Activated gamma-delta T cell treated with Interleukin-2 at 50 U/mL for 16 hours (primary cell): ENCODE measurements at places on chromosomes 13 and 19.

DNA sequence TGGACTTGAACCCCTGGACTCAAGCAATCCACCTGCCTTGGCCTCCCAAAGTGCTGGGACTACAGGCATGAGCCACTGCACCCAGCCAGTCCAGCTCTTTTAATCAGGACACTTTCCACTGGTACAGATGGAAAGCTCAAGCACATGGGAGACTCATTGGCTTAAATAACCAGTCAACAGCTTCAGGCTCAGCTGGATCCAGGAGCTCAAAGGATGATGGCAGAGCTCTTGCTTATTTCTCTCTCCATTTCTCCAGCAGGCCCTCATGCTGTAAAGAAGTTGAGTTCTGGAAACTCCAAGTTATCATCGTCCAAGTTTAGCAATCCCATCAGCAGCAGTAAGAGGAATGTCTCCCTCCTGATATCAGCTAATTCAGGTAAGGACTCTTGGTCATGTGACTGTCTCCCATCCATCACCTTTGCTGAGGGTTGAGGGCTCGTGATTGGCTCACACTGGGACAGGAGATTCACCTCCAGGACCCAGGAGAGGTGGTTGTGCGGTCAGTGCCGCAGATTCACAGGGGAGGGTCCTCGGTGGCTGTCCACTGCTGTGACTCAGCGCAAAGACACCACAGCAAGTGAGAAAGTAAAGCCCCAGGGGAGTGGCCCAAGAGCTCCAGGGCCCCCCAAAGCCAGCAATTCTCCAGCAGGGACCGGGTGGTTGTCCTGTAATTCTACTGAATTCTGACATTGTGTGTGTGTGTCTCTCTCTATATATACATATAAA is 5.1 kb downstream of the CCL25 start:
- no peak for DNase-seq

DNA sequence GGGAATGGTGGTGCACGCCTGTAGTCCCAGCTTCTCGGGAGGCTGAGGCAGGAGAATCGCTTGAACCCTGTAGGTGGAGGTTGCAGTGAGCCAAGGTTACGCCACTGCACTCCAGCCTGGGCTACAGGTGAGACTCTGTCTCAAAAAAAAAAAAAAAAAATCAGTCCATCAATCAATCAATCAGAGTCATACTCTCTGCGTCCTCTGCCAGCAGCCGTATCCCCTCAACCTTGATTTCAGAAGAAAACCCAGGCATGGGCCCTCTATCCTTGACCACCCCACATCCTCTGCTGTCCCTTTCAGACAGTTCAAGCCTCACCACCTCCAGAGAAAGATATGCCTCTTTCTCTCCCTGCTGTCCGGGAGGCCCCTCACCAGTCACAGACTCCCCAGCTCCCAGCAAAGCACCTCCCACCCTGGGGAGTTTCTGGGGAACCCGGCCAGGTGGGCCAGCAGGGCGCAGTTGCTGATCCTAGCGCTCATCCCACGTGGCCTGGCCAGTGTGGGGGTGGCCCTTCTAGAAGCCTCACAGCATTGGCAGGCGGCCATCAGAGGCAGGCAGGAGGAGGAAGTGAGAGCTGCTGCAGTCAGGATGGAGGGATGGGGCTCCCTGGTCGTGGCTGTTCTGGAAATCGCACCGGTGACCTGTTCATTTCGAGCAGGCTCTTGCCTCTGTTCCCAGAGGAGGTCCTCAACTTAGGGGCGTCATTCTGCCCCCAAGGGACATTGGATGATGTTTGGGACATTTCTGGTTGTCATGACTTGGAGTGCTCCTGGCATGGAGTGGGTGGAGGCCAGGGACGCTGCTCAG is 10.2 kb upstream of the JSRP1 start:
- no peak for DNase-seq

- DNase-seq: no peak
These were observed 22.2 kb upstream of the LRP3 start for GRCh38 chr19:33171916-33172359.

- no peak for DNase-seq
These were observed 24.5 kb upstream of the DPP9 start for GRCh38 chr19:4748185-4748584.
